ENCODE measurements at places on chromosomes 11 and 22.
A peak's percentile ranks its signal among the peaks of the same experiment; 100 is the strongest.

- DNase-seq, result no peak
Measured at GRCh38 chr22:23458663-23459541, 121.2 kb downstream of the IGLL1 start.

DNA sequence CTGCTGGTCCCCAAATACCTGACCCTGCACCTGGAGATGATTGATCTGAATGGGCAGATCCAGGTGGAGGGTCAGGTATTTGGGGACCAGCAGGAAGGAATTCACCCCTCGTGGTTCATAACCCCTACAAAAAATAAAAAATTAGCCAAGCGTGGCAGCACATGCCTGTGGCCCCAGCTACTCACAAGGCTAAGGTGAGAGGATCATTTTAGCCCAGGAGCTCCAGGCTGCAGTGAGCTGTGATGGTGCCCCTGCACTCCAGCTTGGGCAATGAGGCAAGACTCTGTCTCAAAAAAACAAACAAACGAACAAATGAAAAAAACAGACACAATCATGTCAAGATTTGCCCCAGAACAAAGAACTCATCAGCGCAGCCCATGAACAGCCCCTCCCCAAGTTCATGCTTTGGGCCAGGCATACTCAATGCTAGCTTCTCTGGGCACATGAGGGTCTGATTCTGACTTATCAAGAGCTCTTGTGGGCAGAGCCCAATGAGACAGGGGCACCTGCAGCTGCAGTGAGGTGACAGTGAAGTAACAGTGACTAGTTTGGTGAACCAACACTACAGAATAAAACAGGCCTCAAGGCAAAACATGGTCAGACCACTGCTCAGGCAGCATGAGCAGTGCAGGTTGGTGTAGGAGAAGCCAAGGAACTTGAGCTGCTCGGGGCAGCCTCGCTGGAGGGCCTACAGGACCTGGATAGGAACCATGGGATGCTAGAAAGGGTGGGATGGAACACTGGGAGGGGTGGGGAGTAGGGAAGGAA is 10.2 kb upstream of the FCHSD2 start:
- no peak for DNase-seq

DNA sequence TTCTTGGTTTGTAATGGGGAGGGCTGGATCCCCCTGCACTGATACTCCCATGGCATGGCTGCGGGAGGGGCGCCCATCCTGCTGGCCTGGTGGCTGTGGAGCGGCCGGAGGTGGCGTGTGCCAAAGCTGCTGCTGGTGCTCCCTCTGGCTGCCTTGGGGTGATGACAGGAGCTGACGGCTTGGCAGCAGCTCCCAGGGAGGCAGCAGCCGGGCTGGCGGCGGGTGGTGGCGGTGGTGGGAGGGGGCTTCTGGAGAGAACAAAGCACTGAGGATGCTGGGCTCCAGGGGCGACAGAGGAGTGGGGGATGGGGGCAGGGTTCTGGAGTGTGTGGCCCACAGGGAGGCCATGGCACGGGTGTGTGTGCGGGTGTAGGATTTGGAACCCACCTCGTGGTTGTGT is 11.4 kb upstream of the MPPED1 start:
- no peak for DNase-seq

GRCh38 chr11:36376888-36377758 is 81.0 kb downstream of the PRR5L start:
- peak; percentile 25 for DNase-seq

GRCh38 chr22:50117168-50117762 is 27.5 kb downstream of the MOV10L1 start:
- DNase-seq, result no peak

DNA sequence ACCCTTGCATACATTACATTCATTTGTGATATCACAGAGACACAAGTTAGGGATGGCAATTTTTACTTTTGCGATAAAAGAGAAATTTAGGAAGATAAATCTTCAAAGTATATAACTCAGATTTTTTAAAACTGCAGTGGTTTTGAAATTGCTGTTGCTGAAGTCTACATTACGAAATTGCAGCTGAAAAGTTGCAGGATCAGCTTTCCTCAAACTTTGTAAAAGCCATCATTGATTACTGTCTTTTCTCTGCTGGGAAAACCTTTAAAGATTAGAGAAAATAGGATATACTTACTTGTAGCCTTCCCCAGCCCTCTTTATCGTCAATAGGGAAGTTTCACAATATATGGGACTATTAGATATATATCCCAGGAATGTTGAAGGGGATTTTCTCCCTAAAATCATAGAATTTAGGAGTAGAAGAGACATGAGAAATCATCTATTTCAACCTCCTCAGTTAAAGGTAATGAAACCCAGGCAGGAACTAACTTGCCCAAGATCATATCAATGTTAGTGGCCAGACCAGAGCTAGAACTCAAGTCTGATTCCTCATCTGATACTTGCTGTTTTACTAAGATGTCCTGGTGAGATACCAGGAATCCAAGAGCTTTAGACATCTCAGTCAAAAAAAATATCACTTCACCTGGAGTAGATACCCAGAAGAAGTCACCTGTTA is 10.4 kb upstream of the AGBL2 start:
- no peak for DNase-seq

GRCh38 chr11:46272816-46273427 is 4.5 kb upstream of the CREB3L1 start:
- DNase-seq, result no peak

DNA sequence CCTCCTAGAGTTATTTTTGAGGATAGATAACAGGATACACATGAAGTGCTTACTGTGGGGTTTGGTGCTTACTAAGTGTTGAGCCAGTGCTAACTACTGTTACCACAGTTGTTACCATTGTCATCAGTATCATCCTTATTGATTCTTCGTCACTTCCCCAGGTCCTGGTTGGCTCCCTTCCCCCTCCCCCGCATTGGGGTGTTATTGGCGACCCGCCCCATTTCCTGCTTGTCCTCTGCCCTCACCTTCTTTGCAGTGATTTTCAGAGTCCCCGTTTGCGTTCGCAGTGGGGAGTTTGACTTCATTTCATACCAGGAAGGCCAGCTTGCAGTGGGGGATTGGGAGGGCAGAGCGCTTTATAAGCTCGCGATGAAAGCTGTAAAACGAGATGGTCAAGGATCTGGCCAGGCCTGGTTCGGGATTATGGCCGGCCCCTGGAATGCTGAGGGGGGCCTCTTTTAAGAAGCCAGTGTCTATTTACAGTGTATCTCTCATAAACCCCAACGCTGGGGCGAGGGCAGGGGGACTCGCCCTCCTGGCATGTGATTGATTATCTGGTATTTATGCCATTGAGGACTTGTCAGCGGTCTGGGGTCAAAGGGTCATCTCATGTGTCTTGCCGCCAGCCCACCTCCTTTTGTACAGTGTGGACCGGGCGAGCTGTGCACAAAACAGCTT is 84.6 kb upstream of the NNMT start:
- no peak for DNase-seq

DNA sequence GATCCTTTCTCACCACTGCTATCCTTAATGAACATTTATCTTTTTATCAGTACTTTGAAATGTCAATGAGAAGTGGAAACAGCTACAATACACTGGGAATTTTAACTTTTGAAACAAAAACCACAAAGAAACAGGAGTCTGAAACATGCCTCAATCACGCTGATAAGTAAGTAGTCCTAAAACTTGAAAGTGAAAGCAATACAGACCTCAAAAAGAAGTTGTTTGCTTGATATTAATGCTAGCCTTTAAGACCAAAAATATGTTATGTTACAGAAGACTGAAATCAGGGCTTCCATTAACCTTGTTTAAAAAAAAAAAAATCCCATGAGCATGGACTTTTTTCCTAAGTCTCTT is 21.3 kb downstream of the PHF21A start:
- DNase-seq, result no peak

- no peak for DNase-seq
Measured at GRCh38 chr22:36913427-36914389, at the start of gene CSF2RB. Gene CSF2RB, plus strand, starts transcription at chr22:36913628. Its CDS starts 8,580 bp downstream, at chr22:36922208.

DNA sequence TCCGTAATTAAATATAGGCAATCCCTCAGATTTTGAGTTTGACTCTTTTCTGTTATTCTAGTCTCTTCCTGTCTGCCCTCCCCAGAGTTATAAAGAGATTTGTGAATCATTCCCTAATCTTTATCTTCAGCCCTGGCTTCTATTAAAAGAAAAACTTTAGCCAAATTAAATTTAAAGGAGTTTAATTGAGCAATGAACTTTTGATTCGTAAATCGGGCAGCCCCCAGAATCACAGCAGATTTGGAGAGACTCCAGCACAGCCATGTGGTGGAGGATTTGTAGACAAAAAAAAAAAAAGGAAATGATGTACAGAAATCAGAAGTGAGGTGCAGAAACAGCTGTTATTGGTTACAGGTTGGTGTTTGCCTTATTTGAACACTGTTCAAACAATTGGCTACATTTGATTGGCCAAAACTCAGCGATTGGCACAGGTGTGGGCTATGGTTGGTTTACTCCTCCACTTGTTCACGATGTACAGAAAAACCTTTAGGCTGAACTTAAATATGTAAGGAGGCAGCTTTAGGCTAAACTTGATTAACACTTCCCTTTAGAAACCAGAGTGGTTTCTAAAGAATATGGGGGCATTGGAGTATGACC is 2.3 kb upstream of the ALKBH8 start:
- no peak for DNase-seq

GRCh38 chr11:132895340-132895739 is 637.0 kb downstream of the OPCML start:
- DNase-seq, result no peak

- no peak for DNase-seq
Measured at GRCh38 chr11:118448294-118448693, 12.0 kb downstream of the KMT2A start.

DNA sequence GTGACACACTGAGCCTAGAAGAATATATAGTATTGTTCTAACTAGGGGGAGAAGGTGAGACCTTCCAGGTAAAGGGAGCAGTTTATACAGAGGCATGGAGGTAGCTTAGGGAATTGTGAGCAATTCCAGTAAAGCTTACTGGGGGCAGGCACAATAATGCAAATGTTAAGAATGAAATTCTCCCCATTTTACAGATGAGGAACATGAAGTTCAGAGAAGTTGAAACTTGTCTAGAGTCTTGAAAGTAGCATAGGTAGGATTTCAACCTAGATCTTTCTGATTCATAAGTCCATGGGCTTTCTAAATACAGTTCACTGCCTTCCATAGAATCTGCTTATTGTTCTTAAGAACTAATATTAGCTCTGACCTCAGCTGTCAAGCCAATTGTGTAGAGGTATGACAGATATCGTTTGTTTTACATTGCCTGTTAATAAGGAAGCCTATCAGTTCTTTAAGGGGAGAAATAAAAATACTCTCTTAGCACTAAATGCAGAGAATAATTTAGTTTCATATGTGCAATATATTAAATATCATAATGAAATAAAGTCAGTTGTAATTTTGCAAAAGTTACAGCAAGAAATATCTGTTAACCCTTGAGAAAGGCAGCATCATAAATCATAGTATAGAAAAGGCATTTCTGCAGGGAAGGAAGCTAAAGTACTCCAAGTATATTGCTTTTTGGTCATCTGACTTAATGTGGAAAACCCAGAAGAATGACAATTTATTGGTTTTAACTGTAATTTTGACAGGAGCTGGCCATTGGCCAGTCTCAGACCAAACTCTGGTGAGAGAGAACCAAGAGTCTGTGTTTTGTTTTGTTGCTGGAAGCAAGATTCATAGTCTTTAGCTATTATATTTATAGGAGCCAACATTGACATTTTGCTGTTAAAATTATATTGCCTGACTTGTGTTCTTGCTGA is 181.8 kb downstream of the UVRAG start:
- no peak for DNase-seq

GRCh38 chr11:69909561-69910518 is 90.6 kb upstream of the FGF3 start:
- no peak for DNase-seq

- DNase-seq, result no peak
Measured at GRCh38 chr11:86625544-86625943, 46.9 kb downstream of the ME3 start.

DNA sequence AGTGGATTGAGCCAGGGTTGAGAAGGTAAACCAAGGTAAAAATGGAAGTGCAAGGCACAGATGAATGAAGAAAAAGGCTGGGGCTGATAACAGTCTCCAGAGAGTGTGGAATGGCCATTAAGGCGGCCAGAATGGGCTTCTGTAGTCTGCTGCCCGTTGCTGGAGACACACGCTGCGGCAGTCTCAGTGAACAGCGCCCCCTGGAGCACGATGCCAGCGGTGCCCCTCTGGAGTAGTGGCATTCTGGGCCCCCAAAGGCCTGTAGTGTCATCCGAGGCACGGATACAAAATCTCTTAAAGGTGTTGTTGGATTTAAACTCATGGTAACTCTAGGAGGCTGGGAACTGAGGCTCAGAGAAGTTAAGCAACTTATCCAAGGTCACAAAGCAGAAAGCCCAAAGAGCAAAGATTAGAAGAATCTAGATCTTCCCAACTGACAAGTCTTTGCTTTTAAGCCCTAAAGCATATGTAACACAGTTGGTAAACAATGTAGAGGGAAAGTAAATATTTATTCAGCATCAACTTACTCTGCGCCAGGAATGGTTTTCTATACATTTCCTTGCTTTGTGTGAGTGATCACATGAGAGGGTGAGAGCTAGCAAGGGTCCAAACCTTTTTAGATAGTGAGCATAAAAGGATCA is 18.2 kb downstream of the KCNJ1 start:
- DNase-seq, result peak; percentile 34

DNA sequence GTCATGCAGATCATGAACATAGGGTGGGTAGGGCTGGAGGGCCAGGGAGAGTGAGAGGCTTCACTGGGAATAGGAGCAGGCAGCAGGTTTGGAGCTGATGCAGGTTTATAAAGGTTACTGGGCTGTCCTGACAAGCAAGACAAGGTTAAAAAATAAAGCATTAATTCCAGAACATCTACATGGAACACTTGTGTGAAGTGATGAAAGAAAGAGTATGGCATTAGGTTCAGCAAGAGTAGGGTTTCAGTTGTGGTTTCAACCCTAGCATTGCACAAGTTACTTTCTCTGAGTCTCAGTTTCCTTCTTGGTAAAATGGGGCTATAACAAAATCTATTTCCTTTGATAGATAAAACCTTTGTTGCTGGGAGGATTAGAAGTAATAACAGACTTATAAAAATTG is 114.6 kb upstream of the SESN3 start:
- no peak for DNase-seq

DNA sequence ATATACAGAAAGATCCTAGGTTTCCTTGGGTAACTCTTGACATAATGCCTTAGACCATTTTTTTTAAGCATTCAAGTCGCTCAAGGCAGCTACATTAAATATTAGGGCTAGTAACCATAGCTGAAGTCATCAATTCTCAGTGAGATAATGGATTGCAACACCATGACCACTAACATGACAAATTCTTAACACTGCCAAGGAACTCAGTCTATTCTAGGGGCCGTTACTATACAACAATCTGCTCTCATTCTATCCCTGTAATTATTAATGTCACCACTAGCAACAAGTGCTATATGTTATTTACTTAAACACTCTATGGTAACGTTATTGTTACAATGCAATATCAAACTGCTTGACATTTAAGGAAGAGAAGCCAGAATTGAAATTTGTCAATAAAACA is 3.2 kb upstream of the STK33 start:
- no peak for DNase-seq

GRCh38 chr11:118514103-118514502 is 13.2 kb upstream of the TTC36 start:
- DNase-seq, result no peak

Data from stimulated activated CD4-positive, alpha-beta T cell treated with anti-CD3 and anti-CD28 coated beads, Interleukin-4, amount 100 ng/mL, for 4 hours (primary cell).